ENCODE measurements at places on chromosomes 5 and 9.

DNA sequence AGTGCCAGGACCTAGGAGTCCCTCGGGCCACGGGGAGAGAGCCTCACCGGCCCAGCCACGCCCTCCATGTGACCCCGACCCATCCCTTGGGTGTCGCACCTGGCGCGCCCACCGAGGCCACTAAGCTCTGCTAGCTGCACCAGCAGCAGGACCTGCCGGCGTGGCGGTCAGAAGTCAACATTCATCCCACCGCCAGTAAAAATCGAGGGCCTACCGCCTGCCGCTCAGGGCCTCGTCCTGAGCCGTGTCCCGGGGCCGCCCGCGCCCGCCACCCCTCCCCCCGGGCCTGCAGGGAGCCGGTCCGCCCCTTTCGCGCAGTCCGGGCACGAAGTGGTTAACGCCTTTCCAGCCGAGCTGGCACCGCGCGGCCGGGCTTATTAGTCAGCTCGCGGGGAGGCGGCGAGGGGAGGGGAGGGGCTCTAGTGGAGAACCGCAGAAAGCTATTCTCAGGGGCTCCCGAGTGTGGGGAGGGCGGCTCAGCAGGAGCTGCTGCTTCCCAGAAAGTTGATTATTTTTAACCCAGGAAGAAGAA is 124.4 kb downstream of the C9orf50 start:
- peak; percentile 86 for DNase-seq

DNA sequence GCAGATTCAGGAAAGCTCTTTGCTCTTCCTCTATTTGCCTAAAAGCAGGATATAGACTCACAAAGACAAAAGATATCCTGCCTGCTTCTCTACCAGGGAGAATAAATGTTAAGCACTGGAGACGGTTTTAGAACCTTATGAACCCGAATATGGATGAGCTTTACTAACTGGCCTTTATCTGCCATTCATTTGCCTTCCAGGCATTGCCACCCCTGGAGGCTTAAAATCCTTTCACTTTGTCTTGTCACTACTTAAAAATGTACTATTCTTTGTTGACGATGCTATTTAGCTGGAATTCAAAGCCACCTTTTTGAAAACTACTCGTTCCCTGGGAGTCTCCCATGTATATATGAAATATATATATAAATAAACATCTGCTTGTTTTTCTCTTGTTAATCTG is 23.2 kb upstream of the LVRN start:
- DNase-seq, result no peak

- no peak for DNase-seq
Measured at GRCh38 chr5:2867373-2867933, 116.0 kb upstream of the IRX2 start.

GRCh38 chr5:107875833-107876232 is 205.1 kb upstream of the EFNA5 start:
- no peak for DNase-seq

GRCh38 chr5:164073081-164073480 is 567.7 kb downstream of the MAT2B start:
- DNase-seq, result no peak

DNA sequence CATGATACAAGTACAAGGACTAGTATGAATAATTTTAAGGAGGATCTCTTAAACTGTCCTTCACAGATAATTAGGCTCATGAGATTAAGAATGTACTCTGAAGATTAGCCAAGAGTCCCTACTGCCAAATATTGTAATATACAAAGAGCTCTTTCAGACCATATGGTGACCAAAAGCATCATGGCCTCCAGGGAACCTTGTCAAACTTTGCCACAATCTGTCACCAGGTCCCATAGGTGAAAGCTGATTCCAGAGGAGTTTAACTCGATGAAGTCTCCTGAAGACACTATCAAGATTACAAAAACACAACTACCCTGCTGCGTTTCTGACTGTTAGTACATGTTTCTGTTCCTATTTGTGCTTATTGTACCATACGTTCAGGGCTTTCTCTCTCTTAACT is 395.4 kb upstream of the ITGA1 start:
- DNase-seq, result no peak

- DNase-seq, result no peak
Measured at GRCh38 chr9:73613092-73613701, 461.5 kb downstream of the ANXA1 start.

GRCh38 chr9:87497080-87497603 is 525 bp upstream of the DAPK1 start:
- DNase-seq, result no peak

DNA sequence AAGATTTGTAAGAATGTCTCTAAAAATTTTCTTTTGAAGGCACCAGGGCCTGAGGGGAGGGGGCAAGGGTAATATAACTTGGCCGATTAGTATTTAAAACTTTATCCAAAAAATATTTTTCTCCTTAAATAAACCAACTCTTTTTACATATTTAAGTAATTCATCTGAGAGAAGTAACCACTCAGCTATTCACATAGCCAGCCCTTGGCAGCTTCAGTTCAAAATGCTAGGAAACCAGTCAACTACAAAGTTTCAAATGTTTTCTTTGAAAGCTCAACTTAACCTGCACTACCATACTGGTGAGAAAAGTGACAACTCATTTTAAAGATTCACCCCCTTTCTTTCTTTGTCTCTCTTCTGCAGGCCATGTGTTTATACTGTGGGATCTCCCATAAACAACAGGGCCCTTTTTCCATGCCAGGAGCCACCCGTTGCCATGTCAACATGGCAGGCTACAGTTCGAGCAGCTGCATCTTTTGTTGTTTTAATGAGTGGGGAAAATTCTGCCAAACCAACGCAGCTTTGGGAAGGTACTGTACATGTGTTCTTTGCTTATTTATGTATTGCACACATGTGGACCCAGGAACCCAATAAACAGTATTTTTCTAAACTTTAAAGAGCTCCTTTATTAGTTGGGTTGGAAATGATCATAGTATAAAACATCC is 46.3 kb downstream of the AOPEP start:
- no peak for DNase-seq

DNA sequence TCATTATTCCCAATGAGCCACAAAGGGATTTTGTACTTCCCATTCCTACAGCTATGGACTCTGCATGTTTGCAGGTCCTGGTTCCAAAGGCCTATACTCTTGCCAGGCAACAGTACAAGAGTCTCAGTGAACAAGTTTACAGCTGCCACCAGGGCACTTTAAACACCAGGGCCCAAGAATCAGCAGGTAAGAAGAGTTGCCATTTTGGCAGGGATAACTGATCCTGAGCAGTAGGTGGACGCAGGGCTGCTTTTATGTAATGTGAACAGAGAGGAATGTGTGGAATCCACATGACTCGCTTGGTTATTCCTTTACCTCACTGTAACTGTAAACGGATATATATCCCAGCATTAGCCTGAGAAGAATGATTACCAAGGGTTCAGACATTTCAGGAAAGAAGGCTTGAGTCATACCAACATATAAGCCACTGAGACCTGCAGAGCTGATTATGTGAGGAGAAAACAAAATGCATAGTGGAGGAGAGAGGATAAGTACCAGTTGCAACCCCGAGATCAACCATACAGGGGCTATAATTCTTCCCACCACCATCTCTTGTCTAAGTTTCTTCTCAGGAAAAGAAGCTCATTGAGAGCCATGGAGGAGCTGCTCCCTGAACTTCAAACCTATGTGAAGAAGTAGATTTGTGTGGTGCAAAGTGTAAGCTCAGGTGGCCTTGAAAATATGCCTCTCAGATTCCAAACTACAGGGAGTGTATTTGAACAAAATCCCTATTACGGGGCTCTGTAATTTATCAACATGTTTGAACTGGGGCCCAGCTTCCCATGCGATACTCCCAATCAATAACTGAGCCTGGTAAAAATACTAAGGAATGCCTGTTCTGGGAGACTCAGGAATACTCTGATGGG is 24.6 kb downstream of the RAPGEF6 start:
- DNase-seq, result no peak

GRCh38 chr5:151427258-151427657 is 20.1 kb upstream of the SLC36A1 start:
- no peak for DNase-seq

DNA sequence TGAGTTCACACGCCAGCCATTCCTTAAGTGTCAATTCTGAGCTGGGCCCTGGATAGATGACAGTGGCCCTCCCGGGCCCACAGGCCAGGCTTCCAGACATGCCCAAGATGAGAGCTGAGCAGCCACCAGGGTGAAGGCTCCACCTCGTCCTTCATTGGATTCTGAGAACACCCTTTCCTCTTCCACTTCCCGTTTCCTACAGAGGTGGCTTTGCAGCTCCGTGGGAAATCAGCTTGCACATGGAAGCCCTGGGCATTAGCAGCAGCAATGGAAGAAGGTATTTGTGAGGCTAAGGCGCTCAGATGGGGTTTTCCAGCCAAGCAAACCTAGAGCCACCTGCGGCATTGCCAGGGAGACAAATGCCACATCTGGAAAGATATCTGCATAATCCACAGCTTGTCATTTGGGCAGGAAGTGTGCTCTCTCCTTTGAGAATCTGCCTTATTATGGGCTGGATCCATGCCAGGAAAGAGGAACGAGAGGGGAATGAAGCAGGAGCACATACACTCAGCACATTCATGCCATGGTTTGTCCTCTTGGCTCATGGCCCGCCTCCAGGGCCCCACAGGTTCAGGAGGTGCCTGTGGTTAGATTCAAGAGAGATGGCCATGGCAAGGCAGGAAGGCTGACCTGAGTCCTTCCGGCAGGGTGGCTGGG is 34.1 kb downstream of the CFAP77 start:
- no peak for DNase-seq

DNA sequence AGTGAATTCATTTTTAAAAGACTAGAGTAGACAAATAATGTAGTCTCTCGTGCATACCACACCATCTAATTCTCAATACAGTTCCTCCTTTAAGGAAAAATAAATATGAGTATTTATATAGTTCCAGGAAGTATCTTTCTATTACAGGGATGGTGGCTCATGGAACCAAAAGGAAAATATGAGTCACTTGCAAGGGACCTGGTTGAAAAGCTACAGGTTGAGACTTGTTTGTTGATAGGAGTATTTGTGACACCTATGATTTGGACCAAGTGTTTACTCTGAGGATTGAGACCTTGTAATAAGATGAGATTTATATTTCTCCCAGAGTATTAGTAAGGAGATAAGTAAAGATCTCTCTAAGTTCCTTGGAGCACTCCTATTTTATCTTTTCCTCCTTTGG is 67.4 kb downstream of the CDO1 start:
- DNase-seq, result no peak

GRCh38 chr5:60546207-60546606 is 153.8 kb downstream of the DEPDC1B start:
- no peak for DNase-seq

GRCh38 chr9:99189887-99190596 is 31.7 kb downstream of the ALG2 start:
- no peak for DNase-seq

DNA sequence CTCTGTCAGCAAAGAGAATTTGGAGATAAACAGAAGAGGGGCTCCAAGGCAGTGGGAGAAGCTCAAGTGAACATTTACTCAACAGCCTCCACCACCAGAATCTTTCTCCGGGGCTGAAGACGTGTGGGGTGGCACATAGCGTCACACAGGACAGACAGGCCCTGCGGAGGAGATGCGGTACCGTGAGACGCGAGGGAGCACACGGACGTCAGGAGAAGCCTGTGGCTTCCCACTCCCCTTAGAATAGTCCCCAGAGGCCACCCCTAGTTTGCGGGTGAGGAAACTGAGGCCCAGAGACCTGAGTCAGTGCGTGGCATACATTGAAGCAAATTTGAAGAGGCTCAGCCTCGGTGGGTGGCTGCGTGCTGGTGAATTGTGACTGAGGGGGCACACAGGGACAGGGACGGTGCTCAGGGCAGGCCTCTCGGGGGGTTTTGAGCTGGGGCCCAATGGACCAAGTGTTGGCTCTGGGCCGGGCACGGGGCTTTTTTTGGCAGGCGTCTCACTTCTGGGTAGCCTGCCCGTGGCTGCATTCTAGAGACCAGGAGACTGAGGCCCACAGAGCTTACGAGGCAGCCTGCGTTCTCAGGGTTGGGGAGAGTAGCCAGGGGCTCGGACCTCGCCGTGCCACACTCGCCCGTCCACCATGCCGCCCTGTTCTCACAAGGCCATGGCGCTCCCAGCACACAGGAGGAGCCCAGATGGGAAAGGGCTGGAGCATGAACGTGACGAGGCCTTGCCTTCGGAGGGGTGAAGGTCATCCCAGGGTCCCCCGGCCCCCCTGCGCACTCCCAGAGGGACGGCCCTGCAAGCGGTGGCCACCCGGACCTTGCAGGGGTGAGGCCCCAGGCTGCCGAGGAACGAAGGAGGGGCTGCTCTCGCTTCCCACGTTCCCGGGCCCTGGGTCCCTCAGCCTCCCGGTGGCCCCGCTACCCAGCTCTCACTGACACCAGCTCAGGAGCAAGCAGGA is 220.6 kb downstream of the C9orf50 start:
- no peak for DNase-seq

- no peak for DNase-seq
Measured at GRCh38 chr5:176355400-176356178, 6.0 kb downstream of the KIAA1191 start.

GRCh38 chr9:18260521-18260920 is 213.4 kb upstream of the ADAMTSL1 start:
- no peak for DNase-seq

- DNase-seq, result no peak
Measured at GRCh38 chr9:34716711-34717110, 6.8 kb upstream of the CCL21 start.

GRCh38 chr5:124920909-124921666 is 174.6 kb upstream of the ZNF608 start:
- DNase-seq, result no peak

DNA sequence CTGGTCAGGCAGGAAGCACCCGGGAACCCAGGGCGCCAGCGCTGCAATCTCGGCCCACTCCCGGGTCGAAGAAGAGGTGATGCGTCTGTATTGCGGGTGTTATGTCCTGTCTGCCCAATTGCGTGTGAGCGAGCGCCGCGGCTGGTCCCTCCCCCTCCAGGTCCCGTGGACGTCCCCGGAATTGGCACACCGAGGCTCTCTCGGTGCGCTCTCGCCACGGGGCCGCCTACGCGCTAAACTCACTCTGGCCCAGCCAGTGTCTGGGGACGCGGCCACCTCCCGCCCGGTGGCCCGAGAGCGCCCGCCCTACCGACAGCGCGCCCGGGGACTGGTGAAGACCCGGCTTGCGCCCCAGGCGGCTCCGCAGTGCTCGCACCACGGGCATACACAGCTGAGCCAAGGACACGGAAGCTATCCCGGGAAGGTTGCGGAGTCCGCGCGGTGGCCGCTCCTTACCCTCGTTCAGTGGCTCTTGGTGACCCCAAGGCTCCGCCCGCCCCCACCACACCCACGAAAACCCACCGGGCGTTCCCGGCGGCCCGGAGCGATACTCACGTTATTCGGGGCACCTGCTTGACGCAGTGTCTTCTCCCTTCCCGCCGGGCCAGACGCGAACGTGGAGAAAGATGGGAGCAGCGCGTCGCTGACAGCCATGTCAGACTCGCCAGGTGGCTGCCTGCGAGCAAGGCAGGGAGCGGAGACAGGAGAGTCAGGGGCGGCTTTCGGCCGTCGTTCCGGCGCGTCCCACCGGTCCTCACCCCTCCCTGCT is 1.0 kb downstream of the KLF4 start:
- DNase-seq, result peak; percentile 4

- no peak for DNase-seq
Measured at GRCh38 chr5:24737163-24737562, 92.4 kb upstream of the CDH10 start.

GRCh38 chr5:61298580-61298979 is 33.5 kb upstream of the ZSWIM6 start:
- no peak for DNase-seq

- DNase-seq, result no peak
Measured at GRCh38 chr5:41558295-41558694, 47.9 kb upstream of the PLCXD3 start.

GRCh38 chr9:75365196-75365595 is 276.9 kb downstream of the OSTF1 start:
- DNase-seq, result no peak

GRCh38 chr5:63155310-63155631 is 576.7 kb downstream of the LRRC70 start:
- no peak for DNase-seq

- DNase-seq, result peak; percentile 52
Measured at GRCh38 chr9:21965401-21965951, 28.7 kb downstream of the CDKN2A start.

Data from activated naive CD4-positive, alpha-beta T cell treated with Interleukin-2 at 50 U/mL for 16 hours (primary cell).